ENCODE measurements at places on chromosomes 13 and 19.

GRCh38 chr19:51107406-51108065 lies 673 bp downstream of the CTU1 start:
- DNase-seq, result no peak

DNA sequence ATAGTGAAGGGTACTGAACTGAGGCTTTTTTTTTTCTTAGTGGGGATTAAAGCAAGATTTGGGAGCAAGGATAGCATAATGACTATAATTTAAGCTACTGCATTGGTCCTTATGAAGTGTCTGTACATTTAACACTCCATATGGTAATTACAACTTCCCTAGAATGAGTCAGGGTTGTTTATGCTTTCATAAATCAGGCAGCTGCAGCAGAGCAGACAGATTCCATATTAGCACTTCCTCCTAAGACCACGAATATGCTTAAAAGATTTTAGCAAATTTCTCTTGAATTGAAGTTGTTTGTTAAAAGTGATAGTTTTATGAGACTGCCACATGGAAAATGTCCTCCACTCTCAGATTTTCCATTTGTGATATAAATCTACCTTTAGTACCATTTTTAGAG lies 401.1 kb upstream of the SPRY2 start:
- no peak for DNase-seq

- DNase-seq, result no peak
Measured at GRCh38 chr13:53490752-53491151, 462.1 kb downstream of the OLFM4 start.

DNA sequence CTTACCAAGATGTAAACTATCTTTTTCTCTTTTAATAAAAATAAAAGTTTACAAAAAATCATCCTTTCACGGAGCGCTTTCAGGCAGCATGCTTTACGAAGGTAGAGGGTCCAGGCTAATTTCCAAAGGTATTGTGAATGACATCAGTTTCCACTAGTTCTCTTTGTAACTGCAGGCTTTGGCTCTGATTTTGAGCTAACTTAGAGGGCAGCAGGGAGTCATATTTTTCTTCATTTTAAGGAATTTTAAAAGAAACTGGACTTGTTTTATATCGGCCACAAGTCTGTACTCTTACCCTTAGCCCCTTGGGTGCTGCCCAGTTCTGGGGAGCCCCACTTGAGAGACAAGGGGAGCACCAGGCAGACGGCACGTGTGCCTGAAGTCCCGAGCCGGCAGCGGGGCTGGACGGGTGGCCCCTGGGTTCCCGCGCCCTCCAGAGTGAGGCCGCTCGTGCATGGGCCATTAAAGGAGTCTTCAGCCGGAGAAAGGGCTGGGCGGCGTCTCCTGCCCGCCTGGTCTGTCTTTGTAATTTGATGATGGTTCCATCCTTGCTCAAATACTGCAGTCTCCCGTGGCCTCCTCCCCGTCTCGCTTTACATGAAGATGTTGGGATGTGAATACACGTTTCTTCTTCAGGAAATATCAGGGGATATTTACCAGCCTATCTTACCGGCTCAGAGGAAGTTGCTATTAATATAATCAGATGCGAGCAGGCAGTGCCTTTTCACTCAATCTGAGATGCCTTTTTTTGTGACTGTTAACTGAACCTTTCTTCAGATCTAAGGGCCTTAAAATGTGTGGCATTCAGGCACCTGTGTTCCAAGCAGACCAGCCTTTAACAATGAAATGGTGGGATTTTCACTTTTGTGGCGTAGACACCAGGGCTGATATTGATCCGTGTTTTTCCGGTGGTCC lies 67.4 kb downstream of the GGACT start:
- no peak for DNase-seq

DNA sequence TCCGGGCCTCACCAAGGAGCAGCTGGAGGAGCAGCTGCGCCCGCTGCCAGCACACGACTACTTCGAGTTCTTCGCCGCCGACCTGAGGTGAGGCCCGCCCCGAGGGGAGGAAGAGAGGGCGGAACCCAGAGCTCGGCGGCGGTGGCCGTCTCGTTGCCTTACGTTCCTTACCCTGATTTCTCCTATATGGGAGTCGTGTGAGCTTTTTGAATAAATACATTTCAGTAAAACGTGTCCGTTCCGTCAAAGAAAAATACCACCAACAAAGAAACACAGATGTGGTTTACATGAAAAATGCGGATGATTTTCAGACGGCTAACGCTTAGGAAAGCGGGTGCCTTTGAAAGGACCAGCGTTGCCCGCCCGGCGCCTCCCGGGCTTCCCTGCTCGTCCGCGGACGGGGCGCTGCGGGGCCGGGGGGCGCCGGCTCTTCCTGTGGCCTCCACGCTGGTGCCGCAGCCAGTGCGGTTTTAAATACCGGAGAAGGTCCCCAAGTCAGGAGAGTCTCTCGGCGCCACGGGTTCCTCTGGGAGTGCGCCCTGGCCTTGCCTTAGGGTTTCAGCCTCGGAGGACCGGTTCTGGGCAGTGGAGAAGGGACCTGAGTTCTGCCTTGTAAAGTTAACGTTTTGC lies 755 bp downstream of the UPF3A start:
- DNase-seq, result no peak

DNA sequence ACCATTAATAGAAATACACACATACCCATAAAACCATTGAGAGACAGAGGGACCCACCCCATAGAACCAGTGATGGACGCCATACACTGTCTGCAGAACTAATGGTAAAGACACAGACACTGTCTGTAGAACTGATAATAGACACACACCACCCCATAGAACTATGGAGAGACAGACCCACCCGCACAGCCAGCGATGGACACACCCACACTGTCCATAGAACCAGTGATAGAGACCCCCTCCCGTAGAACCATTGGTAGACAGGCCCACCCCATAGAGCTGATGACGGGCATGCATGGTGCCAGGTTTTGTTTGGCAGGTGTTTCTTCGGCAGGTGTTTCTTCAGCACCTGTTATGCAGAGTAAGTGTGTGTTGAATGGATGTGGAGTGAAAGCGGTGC lies 88.3 kb upstream of the TEX29 start:
- no peak for DNase-seq

Data from CD4-positive, alpha-beta T cell treated with Interleukin-4 for 1 hour (primary cell).